Stimulated activated CD8-positive, alpha-beta memory T cell treated with anti-CD3 and anti-CD28 coated beads, Interleukin-2, amount 100 ng/mL, for 48 hours (primary cell): ENCODE measurements at places on chromosomes 7 and 10.

DNA sequence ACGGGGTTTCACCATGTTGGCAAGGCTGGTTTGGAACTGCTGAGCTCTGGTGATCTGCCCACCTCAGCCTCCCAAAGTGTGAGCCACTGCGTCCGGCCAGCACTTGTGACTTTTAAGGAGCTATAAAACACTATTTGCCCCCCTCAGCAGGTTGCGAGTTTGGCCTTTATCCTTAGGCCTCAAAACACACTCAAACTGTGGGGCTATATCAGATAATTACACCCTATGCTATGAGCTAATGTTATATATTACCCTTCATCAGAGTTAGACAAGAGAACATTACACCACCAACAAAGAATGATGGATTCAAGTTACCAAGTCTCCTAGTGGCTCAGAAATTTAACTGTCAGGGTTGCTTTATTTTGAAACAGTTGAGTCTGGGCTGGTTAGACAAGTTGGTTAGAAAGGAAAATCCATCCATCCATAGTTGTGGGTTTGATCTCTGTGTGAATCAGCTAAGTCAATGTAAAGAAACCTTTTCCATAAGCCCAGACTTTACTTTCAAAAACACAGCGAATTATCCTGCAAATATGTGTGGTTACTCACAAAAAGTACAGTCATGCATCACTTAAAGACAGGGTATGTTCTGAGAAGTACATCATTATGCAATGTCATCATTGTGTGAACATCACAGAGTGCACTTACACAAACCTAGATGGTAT is 115.8 kb downstream of the SEMA3D start:
- DNase-seq, result no peak

DNA sequence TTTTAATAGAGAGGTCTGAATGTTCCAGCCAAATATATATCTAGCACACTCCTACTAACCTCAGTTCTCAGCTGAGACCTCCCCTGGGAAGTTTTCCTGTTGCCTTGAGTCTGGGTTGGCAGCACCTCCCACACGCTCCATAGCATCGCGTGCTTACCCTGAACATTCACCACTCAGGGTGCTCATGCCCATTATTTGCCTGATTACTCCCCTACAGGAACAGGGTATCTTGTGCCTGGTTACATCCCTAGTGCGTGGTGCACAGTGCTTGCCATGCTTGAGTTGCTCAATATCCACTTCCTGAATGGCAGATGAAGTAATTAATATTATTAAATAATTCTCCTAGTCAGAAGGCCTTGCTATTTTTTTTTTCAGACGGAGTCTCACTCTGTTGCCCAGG is 269.9 kb upstream of the IMMP2L start:
- DNase-seq, result no peak

- DNase-seq, result no peak
Observed at GRCh38 chr10:131444286-131444685, 132.8 kb upstream of the TCERG1L start.

DNA sequence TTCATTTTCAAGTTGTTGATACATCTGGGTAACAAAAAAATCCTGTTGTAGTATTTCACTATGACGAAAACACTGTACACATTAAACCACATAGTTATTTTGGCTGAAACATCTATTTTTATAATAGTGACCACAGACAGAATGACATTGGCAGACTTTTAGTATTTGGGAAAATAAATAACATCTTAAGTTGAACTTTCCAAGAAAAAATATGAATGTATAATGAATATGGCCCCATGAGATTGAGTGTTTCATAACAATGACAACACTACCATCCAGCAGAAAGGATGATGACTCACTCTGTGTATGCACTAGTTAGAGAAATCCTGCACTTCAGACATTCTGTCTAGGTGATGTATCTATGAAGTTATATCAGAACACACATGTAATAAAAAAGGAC is 118.1 kb downstream of the SEMA3D start:
- no peak for DNase-seq

GRCh38 chr10:17144032-17144431 is 14.4 kb upstream of the CUBN start:
- DNase-seq, result no peak

DNA sequence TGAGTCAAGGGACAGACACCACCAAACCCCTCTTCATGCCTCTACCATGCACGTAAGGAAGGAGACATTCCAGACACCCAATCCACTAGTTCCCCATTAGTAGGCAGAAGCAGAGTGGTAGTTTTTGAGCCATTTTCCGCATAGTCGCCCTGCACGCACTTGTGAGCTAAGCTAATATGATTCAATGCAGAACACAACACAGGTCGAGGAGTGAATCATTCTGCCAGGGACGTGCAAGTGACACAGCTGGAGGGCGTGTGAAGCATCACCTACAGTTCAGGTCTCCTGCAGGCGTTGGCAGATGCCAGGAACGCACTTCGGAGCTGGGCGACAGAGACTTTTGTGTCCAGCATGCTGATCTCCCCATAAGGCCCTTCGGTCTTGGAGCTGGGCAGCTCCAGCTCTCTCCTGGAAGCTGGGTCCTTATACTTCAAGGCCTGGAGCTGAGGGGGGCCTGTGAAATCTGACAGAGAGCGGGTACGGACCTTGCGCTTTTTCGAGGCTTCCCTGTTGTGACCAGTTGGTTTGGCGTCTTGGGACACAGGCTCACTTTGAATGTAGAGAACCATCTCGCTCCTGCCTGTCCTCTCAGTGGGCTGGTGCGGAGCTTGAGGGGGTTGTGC is 102.4 kb downstream of the SVIL start:
- no peak for DNase-seq

- no peak for DNase-seq
Observed at GRCh38 chr7:42211938-42212337, 25.1 kb downstream of the GLI3 start.
